Cardiac muscle cell (in vitro differentiated cells and primary cell): ENCODE measurements at places on chromosomes 5 and 9. TPM values are rescaled to one million over a fixed set of nuclear protein-coding genes. Genes with fewer than 3 reads are reported as not detected.

GRCh38 chr9:136170006-136170901, 34.7 kb downstream of the LHX3 start:
- H3K36me3 ChIP-seq = no peaks in the 10 kb centered on the region
- H3K27ac ChIP-seq = no peak overlapping the region
- peak; percentile 22 for DNase-seq
- H3K4me1 ChIP-seq = peaks cover 4% of the 10 kb centered on the region

DNA sequence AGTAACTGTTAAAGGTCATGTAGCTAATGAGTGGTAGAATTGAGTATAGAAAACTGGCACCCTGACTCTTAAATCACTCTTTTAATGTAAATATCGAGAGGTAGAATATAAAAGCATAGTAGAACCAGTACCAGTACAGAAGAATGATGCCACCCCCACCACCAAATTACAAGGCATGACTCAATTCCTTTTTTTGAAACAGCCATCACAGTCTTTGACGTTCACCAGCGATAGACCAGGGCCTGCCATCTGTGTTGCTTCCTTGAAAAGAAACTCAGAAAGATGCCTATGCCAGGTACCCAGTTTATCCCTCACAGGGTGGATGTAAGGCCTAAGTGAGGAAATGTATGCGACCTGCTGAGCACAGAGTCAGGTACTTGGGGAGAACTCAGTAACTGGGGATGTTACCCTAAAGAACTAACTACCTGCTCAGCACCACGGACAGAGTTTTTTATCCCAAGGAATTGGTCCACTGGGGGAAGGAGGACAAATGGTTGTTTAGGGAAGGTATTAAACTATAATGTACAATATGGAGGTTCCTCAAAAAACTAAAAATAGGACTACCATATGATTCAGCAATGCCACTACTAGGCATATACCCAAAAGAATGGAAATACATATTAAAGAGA, 116.5 kb downstream of the BRINP1 start:
- no peaks in the 10 kb centered on the region for H3K36me3 ChIP-seq
- no peaks in the 10 kb centered on the region for H3K27me3 ChIP-seq
- H3K27ac ChIP-seq = no peak overlapping the region
- H3K4me3 ChIP-seq = no peak overlapping the region

DNA sequence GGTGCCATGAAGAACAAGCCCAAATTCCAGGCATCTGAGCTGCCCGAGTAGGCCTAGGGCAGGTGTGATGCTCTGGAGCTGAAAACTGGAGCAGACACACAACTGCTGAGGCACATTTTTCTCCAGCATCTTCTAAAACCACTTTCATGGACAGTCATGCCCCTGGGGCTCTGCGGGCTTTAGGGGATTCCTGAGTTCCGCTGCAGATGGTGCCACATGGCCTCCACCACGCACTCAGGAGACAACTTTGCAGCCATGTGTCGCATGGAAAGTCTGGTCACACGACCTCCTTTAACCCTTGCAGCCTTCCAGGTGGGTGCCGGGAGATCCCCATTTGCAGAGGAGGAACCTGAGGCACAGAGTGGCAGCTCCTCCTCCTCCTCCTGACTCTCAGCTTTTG, 112.8 kb upstream of the SARDH start:
- no peaks in the 10 kb centered on the region for H3K27me3 ChIP-seq
- H3K36me3 ChIP-seq = no peaks in the 10 kb centered on the region
- no peak for DNase-seq
- H3K4me1 ChIP-seq = no peaks in the 10 kb centered on the region
- no peak overlapping the region for H3K27ac ChIP-seq

- H3K4me3 ChIP-seq = peak overlapping the region; percentile 33
- H3K27me3 ChIP-seq = peaks cover 25% of the 10 kb centered on the region
- H3K4me1 ChIP-seq = peaks cover 14% of the 10 kb centered on the region
- no peak overlapping the region for H3K27ac ChIP-seq
- DNase-seq = no peak
- no peaks in the 10 kb centered on the region for H3K36me3 ChIP-seq
Observed at GRCh38 chr5:51398875-51399642, 15.8 kb downstream of the ISL1 start.

- H3K27me3 ChIP-seq = no peaks in the 10 kb centered on the region
- H3K4me1 ChIP-seq = peaks cover 12% of the 10 kb centered on the region
- H3K27ac ChIP-seq = peak overlapping the region; percentile 73
- H3K4me3 ChIP-seq = no peak overlapping the region
- peaks cover 13% of the 10 kb centered on the region for H3K36me3 ChIP-seq
Observed at GRCh38 chr9:136921307-136921706, 23.2 kb downstream of the FBXW5 start.

GRCh38 chr9:82993856-82994605, 68.9 kb downstream of the RASEF start:
- H3K4me3 ChIP-seq = no peak overlapping the region
- H3K27ac ChIP-seq = no peak overlapping the region
- H3K27me3 ChIP-seq = peaks cover 12% of the 10 kb centered on the region
- no peaks in the 10 kb centered on the region for H3K36me3 ChIP-seq

GRCh38 chr5:50814556-50814955, 148.1 kb downstream of the PARP8 start:
- no peak for DNase-seq
- H3K4me3 ChIP-seq = no peak overlapping the region
- peaks cover 9% of the 10 kb centered on the region for H3K36me3 ChIP-seq

GRCh38 chr9:14308853-14309145, 5.1 kb downstream of the NFIB start:
- peaks cover 17% of the 10 kb centered on the region for H3K27me3 ChIP-seq
- H3K36me3 ChIP-seq = peaks cover 5% of the 10 kb centered on the region
- DNase-seq = no peak

GRCh38 chr5:41955432-41956024, 30.4 kb downstream of the FBXO4 start:
- H3K27ac ChIP-seq = no peak overlapping the region
- H3K36me3 ChIP-seq = no peaks in the 10 kb centered on the region
- no peaks in the 10 kb centered on the region for H3K4me1 ChIP-seq
- no peak overlapping the region for H3K4me3 ChIP-seq
- H3K27me3 ChIP-seq = no peaks in the 10 kb centered on the region

DNA sequence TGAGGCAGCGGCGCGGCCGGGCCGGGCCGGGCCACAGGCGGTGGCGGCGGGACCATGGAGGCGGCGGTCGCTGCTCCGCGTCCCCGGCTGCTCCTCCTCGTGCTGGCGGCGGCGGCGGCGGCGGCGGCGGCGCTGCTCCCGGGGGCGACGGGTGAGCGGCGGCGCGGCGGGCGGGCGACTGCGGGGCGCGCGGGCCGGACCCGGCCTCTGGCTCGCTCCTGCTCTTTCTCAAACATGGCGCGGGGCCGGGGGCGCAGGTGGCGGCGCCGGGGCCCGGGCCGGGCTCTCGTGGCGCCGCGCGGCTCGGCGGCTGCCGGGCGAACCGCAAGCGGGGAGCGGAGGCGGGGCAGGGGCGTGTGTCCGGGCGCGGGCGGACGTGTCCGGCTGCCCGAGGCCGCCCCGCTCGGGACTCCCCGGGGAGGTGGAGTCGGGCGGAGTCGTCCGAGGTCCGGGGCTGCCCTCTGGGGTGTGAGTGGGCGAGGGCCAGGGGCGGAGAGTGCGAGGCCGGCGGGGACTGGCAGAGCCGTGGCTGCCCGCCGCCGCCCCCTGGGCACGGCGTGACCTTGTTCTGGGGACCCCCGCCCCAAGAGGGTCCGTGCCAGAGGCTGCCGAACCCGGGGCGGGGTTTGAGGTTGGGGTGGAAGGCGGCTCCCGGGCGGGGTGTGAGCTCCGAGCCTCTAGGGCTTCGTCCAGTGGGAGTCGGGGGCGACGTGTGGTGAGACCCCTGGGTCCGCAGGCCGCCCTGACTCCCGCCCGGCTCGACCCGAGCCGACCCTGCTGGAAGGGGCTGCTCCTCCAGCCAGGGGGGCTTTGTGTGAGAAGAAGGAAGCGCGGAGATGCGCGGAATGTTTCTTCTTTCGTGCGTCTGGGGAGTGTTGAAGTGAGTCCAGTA, 485 bp downstream of the TGFBR1 start:
- peak overlapping the region; percentile 88 for H3K27ac ChIP-seq
- H3K36me3 ChIP-seq = no peaks in the 10 kb centered on the region
- H3K4me3 ChIP-seq = peak overlapping the region; percentile 84
- peaks cover 7% of the 10 kb centered on the region for H3K4me1 ChIP-seq

- no peak for DNase-seq
- no peaks in the 10 kb centered on the region for H3K36me3 ChIP-seq
- no peaks in the 10 kb centered on the region for H3K27me3 ChIP-seq
- no peaks in the 10 kb centered on the region for H3K4me1 ChIP-seq
- no peak overlapping the region for H3K4me3 ChIP-seq
- no peak overlapping the region for H3K27ac ChIP-seq
Observed at GRCh38 chr5:90227683-90228082, 181.9 kb downstream of the CETN3 start.

GRCh38 chr5:73352243-73352642, 96.3 kb downstream of the FOXD1 start:
- no peaks in the 10 kb centered on the region for H3K4me1 ChIP-seq
- no peaks in the 10 kb centered on the region for H3K36me3 ChIP-seq
- peaks cover 4% of the 10 kb centered on the region for H3K27me3 ChIP-seq
- no peak for DNase-seq
- no peak overlapping the region for H3K4me3 ChIP-seq

GRCh38 chr9:91354881-91355280, 6.8 kb downstream of the AUH start:
- DNase-seq = no peak
- H3K27ac ChIP-seq = no peak overlapping the region
- no peaks in the 10 kb centered on the region for H3K27me3 ChIP-seq
- no peak overlapping the region for H3K4me3 ChIP-seq
- H3K4me1 ChIP-seq = peaks cover 2% of the 10 kb centered on the region

DNA sequence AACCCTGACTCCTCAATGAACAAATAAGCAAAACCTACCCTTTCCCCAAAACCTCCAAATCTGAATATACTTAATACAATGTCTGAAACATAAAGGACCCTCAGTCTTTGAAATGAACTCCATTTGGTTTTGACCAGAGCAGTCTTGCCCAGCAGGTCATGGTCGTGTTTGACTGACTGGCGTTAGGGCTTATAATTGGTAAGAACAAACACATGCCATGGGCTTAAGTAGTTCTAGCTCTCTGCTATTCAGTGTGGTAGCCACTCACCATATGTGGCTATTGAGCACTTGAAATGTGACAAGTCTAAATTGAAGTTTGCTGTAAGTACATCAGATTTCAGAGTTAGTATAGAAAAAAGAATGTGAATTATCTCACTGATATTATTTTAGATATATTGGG, 42.1 kb downstream of the LRRTM2 start:
- DNase-seq = no peak
- no peak overlapping the region for H3K27ac ChIP-seq
- peaks cover 8% of the 10 kb centered on the region for H3K36me3 ChIP-seq
- H3K27me3 ChIP-seq = no peaks in the 10 kb centered on the region

DNA sequence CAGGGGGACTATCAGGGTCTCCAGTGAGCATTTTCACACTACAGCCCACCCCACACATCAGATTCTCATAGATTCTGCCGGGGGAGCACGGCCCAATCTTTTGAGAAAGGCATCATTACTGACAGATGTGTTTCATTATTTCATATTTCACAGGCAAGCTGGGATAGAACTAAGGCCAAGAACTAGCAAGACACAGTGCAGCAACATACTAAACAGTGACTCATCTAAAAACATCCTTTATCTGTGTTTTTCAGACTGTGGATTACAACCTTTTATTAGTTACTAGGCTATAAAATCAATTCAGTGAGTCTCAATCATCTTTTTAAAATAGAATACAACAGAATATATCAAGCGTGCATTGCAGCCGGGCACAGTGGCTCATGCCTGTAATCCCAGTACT, 59.8 kb downstream of the CPLANE1 start:
- no peaks in the 10 kb centered on the region for H3K27me3 ChIP-seq
- DNase-seq = no peak
- H3K36me3 ChIP-seq = peaks cover 49% of the 10 kb centered on the region
- H3K27ac ChIP-seq = no peak overlapping the region

DNA sequence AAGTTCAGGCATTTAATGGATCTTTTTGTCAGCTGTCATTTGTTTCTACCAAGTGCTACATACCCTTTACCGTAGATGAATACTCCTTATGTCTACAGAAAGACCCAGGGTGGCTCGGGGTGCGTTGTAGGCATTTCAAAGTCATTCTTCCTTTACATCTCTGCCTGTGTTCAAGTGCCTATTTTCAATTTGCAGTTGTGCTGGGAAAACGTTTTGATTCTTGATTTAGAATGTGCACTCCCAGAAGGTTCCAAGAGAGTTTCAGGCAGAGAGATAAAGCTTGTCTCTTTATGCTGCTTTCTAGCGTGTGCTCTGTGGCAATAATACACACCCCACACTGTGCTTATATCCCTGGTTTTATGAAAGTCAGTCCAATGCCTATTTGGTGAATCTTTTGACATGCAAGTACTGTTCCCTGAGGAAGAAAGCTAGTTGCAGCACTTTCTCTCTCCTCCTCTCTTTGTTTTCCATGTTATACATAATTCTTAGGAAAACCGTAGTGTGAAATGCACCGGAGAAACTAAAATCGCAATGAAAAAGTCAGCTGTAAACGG, 828.1 kb upstream of the ZNF608 start:
- no peak for DNase-seq
- H3K4me3 ChIP-seq = no peak overlapping the region
- H3K27ac ChIP-seq = peak overlapping the region; percentile 42
- no peaks in the 10 kb centered on the region for H3K36me3 ChIP-seq
- H3K27me3 ChIP-seq = no peaks in the 10 kb centered on the region
- peaks cover 41% of the 10 kb centered on the region for H3K4me1 ChIP-seq

GRCh38 chr9:95940265-95940664, 64.8 kb downstream of the ERCC6L2 start:
- no peak overlapping the region for H3K27ac ChIP-seq
- H3K4me3 ChIP-seq = no peak overlapping the region
- no peak for DNase-seq
- H3K27me3 ChIP-seq = no peaks in the 10 kb centered on the region
- peaks cover 32% of the 10 kb centered on the region for H3K36me3 ChIP-seq

DNA sequence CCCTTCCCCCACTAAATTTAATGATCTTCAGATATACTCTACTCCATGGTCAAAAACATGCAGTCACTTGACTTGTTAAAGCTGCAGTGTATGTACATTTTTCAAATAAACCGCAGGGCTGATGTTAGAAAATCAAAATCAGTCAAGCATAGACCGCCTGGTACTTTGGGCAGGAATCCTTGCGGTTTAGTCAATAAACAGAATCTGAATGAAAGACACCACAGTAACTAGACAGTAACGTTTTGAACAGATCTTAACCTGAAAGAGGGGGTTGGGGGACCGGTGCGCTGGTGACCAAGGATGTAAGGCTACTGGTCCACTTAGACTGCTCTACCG, 188.8 kb downstream of the BNC2 start:
- no peaks in the 10 kb centered on the region for H3K36me3 ChIP-seq
- no peak overlapping the region for H3K4me3 ChIP-seq
- peaks cover 74% of the 10 kb centered on the region for H3K27me3 ChIP-seq
- H3K4me1 ChIP-seq = no peaks in the 10 kb centered on the region
- no peak for DNase-seq

C5orf47 gene
- 0.57 TPM in 1 of 2 replicates, not detected in the other for total RNA-seq

CER1 gene
- total RNA-seq = 1.3 and 1.8 TPM in 2 replicates

GMCL2 gene
- not detected in 2 replicates for total RNA-seq

NMRK1 gene
- 8.5 and 9.0 TPM in 2 replicates for total RNA-seq

HSPB3 gene
- total RNA-seq = 45.4 and 79.4 TPM in 2 replicates

DRD1 gene
- total RNA-seq = 1.3 and 3.1 TPM in 2 replicates

ADAMTS16 gene
- not detected in 2 replicates for total RNA-seq

FCN2 gene
- total RNA-seq = not detected in 2 replicates

SLC25A2 gene
- 0.42 TPM in 1 of 2 replicates, not detected in the other for total RNA-seq

OR4F3 gene
- total RNA-seq = not detected in 2 replicates

RNF183 gene
- 0.06 and 0.53 TPM in 2 replicates for total RNA-seq
